Nephron progenitor cell (in vitro differentiated cells): ENCODE measurements at places on chromosomes 6 and 20.
A peak's percentile ranks its signal among the peaks of the same experiment; 100 is the strongest.

GRCh38 chr6:16306334-16306733 lies 67.9 kb downstream of the GMPR start:
- DNase-seq = no peak

DNA sequence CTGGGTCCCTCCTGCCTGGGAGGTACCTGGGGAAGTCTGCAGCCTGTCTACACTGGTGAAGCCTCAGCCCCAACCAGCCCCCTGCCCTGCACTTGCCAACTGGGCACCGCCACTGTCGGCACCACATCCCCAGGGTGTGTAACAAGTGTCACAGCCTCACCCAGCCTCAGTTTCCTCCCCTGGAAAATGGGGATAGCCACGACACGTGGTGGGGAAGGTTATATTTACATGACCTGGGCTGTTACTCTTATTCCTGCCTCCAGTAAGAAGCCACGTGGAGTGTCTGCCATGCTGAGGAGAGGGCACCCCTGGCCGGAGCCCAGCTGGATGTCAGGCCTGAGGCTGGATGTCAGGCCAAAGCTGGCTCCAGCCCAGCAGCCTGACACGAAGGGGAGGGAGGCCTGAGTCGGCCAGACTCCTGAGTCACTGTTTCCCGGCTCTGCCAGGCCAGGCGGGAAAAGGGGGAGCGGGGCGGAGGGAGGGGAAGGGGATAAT lies 44.9 kb downstream of the SNAI1 start:
- DNase-seq = no peak

DNA sequence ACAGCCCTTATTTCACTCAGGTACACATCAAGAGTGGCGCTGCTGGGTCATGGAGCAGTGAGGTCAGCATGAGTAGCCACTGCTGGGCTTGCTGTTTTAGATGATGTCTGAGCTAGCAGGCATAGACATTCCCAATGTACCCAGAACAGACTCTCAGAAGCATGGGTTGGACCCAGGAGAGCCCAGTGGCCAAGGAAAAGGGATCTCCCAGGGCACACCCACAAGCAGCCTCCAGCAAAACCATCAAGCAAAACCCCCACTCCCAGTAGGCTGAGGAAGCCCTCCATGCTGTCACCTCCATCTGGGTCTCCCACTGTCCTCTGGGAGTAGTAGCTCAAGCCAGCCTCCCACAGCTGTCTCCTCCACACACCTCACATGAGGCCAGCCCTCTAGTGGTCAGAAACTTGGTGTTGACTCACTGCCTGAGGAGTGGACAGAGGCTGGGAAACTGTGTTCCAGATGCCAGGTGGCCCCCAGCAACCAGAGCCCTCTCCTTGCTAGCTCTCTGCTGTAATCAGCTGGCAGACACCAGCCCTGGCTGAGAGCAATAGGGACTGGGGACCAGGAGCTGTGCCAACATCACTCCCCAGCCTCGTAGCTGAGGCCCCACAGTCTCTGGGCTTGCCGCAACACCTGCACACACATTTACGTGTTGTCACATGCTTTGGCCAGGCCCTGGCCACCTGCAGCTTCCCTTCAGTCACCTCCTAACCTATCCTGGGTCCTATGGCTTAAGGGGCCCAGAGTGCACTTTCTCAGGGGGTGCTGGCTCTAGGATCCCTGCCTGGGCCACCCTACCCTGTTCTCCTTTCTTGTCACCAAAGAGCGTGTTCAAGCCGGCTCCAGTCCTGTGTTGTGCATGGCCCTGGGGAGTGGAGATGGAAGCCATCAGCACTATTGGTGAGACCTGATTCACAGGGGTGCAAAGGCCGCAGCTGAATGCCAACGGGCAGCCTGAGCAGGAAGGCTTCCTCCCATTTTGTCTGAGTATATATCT lies 1.9 kb upstream of the AP5S1 start:
- peak; percentile 68 for DNase-seq

DNA sequence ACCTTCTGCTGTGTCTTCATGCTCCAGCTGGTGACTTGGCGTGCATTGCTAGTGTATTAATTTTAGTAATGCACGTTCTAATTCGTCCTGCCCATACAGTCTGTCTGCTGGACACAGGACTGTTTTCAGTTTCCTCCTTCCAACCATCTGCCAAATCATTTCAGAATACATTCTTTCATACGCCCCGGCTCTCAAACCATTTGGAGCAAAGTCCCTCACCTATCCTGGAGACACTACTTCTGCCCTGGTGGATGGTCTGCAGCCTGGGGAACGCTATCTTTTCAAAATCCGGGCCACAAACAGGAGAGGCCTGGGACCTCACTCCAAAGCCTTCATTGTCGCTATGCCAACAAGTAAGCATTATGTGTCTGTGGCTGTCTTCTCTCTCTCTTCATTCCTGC lies 60.5 kb downstream of the FNDC1 start:
- no peak for DNase-seq

- peak; percentile 65 for DNase-seq
Observed at GRCh38 chr6:165049362-165049761, 260.0 kb downstream of the C6orf118 start.

DNA sequence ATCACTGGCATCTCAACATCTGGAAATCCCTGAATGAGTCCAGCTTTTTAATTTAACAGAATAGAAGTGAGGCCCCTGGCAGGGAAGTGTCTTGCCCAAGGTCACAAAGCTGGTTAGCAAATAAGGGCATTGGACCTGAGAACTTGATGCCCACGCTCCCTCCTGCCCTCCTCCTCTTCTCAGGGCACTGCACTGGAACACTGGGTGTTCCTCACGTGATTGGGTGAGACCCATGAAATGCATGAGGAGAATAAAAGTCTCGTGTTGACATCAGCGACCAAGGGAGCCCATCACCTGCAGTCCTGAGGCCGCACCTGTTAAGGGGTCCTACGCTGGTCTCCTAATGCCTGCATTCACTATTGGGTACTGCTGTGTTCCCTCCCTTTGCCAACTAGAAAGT lies 7.4 kb downstream of the FAM50B start:
- no peak for DNase-seq

GRCh38 chr6:52161689-52162438 lies 24.3 kb upstream of the IL17A start:
- no peak for DNase-seq

DNA sequence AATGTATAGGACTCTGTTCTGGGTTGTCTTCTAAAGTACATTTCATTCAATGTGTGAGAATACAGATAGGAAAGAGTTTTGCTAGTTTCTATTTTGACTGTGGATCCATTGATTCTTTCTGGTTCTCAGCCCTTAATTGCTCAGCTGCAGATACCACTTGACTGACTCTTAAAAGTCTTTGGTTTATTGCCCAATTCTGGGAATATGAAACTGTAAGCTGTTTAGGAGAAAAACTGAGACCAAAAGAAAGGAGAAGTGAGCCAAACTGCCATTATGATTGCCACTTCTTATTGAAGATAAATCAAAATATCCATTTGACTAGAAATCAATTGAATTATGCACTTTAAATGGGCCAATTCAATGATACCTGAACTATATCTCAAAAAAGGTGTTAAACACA lies 211.4 kb downstream of the ESR1 start:
- no peak for DNase-seq

DNA sequence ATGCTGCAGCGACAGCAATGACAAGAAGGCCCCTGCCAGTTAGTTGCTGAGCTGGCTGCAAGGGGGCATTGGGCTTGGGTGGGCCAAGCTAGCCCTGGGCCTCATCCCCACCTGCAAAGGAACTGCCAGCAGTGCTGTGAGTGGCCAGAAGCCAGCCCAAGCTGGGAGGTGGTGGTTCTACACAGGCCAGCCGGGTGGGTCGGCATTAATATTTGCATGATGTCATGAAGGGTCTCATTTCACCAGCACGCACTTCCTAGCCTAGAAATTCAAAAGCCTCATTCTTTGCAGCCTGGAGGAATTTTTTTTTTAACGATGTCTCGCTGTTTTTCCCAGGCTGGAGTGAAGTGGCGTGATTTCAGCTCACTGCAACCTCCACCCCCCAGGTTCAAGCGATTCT lies 62.0 kb downstream of the IYD start:
- DNase-seq = no peak

DNA sequence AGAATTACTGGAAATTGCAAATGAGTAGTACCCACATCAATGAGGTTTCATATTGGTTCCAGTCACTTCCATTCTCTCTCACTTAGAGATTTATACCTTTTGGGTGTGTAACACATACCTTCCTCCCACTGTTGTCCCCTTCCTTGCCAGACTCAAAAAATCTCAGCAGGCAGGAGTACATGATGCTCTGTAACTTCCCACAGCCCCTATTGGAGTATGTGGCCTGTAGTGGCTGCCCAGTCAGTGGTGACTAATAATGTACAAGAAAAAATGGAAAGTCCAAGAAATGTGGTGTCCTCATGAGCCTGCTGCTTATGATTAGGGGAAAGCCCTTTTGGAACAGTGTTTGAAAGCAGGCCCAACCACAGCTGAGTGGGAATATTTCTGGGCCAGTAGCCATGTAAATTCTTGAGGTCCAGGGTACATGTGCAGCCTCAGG lies 312.0 kb downstream of the ZFAND3 start:
- DNase-seq = no peak

- no peak for DNase-seq
Observed at GRCh38 chr20:4774207-4774606, 52.5 kb downstream of the PRND start.

- DNase-seq = no peak
Observed at GRCh38 chr6:321158-321438, 28.8 kb downstream of the DUSP22 start.

- DNase-seq = peak; percentile 69
Observed at GRCh38 chr20:9407805-9408421, 106.5 kb upstream of the LAMP5 start.

- no peak for DNase-seq
Observed at GRCh38 chr6:74826263-74826662, 379.6 kb downstream of the COL12A1 start.

DNA sequence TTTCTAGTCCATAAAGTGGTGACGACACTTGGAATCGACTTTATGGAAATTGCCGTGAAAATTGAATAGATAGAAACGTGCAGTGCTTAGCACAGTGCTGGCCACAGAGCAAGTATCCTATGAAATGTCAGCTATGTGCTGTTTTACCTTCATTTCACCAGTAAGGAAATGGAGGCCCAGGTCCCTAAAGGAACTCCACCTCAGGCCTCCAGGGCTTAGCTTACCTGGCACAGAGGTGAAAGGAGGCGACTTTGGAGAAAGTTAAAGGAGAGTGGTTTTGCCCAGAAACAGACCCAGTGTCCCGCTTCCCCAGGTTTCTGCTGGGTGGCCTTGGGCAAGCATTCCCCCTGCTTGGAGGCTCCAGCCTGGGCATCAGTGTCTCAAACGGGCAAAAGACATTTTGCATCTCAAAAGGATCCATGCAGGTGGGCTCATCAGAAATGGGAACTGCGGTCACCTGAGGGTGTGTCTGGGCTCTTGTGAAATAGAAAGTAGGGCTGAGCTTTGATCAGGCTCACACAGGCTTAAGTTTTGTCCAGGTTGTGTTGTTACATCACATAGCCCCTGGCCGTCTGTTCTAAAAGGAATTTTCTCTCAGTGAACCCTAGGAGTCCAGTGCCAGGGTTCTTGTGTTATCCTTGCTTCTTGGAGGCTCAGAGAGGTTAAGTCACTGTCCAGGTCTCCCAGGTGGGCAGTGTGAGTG lies 6.8 kb upstream of the TULP1 start:
- no peak for DNase-seq

DNA sequence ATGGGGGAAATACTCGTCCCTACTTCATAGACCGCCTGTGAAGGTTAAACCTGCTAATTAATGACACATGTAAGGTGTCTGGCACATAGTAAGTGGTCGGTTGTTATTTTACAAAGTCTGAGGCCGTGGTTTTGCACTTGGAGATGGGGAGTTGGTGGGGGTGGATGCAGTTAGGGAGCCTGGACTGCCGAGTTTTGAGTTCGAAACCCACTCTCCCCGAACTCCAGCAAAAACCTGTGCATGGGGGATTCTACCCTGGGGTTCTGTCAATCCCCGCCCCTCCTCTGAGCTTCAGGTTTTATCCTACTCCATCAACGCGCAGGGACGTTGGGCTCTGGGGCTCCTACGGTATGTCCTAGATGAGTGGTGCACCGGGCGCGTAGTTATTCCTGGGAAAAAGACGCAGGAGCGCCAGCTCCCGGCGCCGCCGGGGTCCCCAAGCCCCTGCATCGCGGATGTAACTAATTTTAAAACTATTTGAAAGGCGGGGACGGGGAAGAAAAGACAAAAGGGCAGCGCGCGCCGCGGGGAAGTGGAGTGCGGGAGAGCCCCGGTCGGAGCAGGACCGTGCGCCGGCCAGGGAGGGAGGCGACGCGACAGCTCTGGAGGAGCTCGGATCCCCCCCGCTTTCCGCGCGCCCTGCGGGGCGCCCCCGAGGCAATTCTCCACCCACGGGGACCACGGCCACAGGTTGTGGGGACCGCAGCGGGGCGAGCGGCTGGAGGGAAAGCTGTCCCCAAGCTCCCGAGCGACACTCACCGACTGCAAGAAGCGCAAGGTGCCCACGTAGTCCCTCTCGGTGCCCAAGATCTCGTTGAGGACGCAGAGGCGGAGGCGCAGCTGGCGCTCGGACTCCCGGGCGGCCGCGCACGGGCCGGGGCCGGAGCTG lies 672 bp downstream of the PREX1 start:
- DNase-seq = peak; percentile 61

GRCh38 chr6:42306439-42307140 lies 88.9 kb upstream of the MRPS10 start:
- no peak for DNase-seq

DNA sequence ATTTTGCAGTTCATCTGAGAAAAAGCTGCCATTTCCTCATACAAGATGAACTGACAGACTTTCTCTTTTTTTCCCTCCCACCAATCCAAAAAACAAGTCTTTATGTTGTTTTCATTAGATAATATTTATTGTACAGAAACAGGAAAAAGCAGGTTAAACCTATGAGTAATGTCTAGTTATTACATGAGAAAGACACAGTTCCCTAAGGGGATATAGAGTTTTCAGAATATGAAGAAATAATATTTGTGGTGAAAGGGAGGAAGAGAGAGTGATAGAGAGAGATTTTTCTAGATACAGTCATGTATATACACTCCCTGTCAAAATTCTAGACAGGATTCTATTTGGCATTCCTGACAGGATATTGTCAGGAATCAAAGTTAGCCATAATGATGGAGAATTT lies 392.4 kb downstream of the BMP2 start:
- DNase-seq = no peak

- peak; percentile 62 for DNase-seq
Observed at GRCh38 chr20:17536944-17537444, 5.8 kb upstream of the BFSP1 start.

- no peak for DNase-seq
Observed at GRCh38 chr20:57071954-57072583, 194.4 kb downstream of the BMP7 start.
